Mammary epithelial cell (primary cell): ENCODE measurements at places on chromosomes 5 and 9. TPM values are rescaled to one million over a fixed set of nuclear protein-coding genes. Genes with fewer than 3 reads are reported as not detected.

The AJM1 gene
- polyA plus RNA-seq, result 0.40 TPM

The AMBP gene
- polyA plus RNA-seq, result not detected

The DEPDC1B gene
- 19.6 TPM for polyA plus RNA-seq

The ADAMTS12 gene
- polyA plus RNA-seq, result 7.9 TPM

The ADAMTS6 gene
- 8.2 TPM for polyA plus RNA-seq

The BAAT gene
- 0.02 TPM for polyA plus RNA-seq

The MARCOL gene
- polyA plus RNA-seq, result not detected

The GABBR2 gene
- polyA plus RNA-seq, result not detected

The NR2F1-AS1 gene
- 4.4 TPM for polyA plus RNA-seq

The PAPPA gene
- 0.06 TPM for polyA plus RNA-seq

The DAP gene
- polyA plus RNA-seq, result 54.4 TPM

The RASGEF1C gene
- polyA plus RNA-seq, result not detected

The GGTA1 gene
- polyA plus RNA-seq, result not detected

The SCGB3A2 gene
- polyA plus RNA-seq, result not detected

The PHF24 gene
- polyA plus RNA-seq, result 0.07 TPM

The ENTPD8 gene
- 0.02 TPM for polyA plus RNA-seq

The CCNH gene
- 51.1 TPM for polyA plus RNA-seq

The AFAP1L1 gene
- 6.3 TPM for polyA plus RNA-seq

The RFX3 gene
- 1.5 TPM for polyA plus RNA-seq

The SOWAHA gene
- 0.07 TPM for polyA plus RNA-seq

The LRRC19 gene
- not detected for polyA plus RNA-seq

The NR4A3 gene
- 0.03 TPM for polyA plus RNA-seq

The LCN9 gene
- not detected for polyA plus RNA-seq

The ANGPTL2 gene
- not detected for polyA plus RNA-seq

The GABRB2 gene
- not detected for polyA plus RNA-seq

The SLC36A2 gene
- not detected for polyA plus RNA-seq

The ZNF354C gene
- 1.5 TPM for polyA plus RNA-seq

The MAMDC2 gene
- 10.9 TPM for polyA plus RNA-seq

The NSUN2 gene
- 83.5 TPM for polyA plus RNA-seq

The FAT2 gene
- polyA plus RNA-seq, result 44.8 TPM

The OCLN gene
- 4.6 TPM for polyA plus RNA-seq

The TMEM171 gene
- 6.0 TPM for polyA plus RNA-seq
